SK-MEL-5 (cell line): ENCODE measurements at places on chromosomes 11 and 22. TPM values are rescaled to one million over a fixed set of nuclear protein-coding genes. Genes with fewer than 3 reads are reported as not detected.

DNA sequence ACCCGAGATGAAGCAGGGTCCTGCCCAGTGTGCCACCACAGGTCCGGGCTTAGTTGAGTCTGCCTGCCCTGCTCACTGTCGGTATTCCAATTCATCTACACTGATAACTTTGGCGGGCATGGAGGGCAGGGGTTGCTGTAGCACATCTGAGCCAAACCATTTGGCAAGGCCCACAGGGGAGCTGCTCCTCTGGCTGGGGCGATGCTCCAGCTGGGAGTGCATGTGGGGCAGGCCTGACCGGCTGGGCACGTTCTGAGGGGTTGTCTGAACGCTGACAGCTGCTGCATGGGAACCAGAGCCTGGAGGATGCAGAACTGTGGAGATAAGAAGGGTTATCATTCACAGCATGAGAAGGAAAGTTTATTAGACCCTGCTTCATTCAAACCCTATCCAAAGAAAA is 40.4 kb downstream of the DRG1 start:
- DNase-seq, result no peak

DNA sequence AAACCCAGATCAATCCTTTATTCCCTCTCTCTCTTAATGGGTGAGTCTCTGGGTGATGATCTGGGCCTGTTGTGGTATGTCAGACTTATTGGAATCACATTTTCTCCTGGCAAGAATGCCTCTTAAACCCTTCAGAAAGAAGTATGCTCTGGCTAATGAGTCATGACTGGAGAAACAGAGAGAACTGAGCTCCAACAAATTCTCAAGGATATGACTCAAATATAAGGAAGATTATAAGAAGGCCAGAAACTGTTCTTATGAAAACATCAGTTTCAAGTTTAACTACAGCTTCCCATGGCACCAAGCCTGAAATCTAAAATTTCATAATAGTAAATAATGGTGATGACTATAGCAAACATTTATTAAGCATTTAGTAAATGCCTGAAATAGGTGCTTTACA is 83.9 kb downstream of the OR5AK2 start:
- peak; percentile 35 for DNase-seq

DNA sequence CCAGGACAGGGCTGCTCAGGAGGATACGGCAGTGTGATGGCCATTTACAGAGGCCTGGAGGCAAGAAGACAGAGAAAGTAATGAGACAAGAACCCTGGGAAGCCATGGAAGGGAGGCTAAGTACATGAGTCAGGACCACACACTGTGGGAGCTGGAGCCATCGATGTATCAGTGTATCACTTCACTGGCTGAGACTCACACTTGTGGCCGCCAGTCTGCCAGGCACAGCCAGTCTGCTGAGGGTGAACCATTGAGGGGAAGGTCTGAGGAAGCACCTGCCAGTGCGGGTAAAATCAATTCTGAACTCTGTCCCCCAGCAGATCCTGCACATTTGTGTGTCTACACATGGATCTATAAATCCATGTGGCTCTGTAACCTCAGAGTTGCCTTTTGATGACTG is 195.6 kb downstream of the GRIK4 start:
- no peak for DNase-seq

DNA sequence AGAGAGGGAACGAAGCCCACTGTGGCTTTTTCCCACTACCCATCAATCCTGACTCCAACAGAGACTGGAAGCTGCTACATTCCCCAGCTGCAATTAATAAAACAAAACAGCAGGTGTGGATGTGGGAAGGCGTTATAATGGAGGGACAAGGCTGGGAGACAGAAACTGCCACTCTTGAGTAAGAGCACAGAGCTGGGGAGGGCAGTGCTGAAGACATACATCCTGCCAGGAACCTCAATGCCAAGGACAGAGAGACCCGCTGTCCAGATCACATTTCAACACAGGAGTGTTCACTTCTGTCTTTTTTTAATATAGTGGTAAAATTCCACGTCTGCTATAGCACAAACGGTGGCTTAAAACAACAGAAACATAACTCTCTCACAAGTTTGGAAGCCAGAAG is 94.5 kb downstream of the LARGE1 start:
- DNase-seq, result no peak

DNA sequence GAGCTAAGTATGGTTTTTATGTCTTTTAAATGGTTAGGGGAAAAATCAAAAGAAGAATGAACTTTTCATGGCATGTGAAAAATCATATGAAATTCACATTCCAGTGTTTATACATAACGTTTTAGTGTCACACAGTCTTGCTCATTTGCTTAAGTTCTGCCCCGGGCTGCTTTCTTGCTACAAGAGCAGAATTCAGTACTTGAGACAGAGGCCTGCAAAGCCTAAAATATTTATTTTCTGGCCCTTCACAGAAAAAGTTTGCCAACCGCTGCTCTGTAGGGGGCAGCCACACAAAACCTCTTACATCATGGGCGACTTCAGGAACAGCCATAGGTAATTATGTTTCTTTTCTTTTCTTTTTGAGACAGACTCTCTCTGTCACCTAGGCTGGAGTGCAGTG is 1.0 kb upstream of the ATG2A start:
- peak; percentile 42 for DNase-seq

CLMP gene
- total RNA-seq, result not detected in 2 replicates

CLDN5 gene
- total RNA-seq, result not detected in 2 replicates

SOX10 gene
- 188 and 199 TPM in 2 replicates for total RNA-seq
